ENCODE measurements at places on chromosomes 5 and 9.

- no peak for DNase-seq
These were observed 167.9 kb downstream of the ARHGEF28 start for GRCh38 chr5:73793911-73794310.

DNA sequence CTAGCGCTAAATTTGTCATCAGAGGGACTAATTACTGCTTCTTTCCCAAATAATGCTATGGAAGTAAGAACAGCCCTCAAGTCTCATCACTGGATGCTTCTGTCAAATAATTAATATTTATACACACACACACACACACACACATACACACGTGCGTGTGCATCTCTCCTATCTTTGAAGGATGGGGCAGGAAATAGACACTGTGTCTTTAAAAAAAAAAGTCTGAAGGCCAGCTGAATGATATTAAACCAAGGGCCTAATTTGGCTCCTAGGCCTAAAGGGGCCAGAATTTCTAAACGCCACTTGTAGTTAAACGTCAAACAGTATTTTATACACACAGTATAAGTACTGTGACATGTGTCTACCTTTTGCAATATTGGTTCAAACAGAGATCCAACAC, 3.3 kb downstream of the SLF1 start:
- no peak for DNase-seq

GRCh38 chr9:8115570-8115969, 316.0 kb upstream of the DMAC1 start:
- no peak for DNase-seq

GRCh38 chr5:73967347-73967746, 341.4 kb downstream of the ARHGEF28 start:
- DNase-seq, result no peak

- DNase-seq, result peak; percentile 6
These were observed 33.5 kb downstream of the TLX3 start for GRCh38 chr5:171342362-171343111.

DNA sequence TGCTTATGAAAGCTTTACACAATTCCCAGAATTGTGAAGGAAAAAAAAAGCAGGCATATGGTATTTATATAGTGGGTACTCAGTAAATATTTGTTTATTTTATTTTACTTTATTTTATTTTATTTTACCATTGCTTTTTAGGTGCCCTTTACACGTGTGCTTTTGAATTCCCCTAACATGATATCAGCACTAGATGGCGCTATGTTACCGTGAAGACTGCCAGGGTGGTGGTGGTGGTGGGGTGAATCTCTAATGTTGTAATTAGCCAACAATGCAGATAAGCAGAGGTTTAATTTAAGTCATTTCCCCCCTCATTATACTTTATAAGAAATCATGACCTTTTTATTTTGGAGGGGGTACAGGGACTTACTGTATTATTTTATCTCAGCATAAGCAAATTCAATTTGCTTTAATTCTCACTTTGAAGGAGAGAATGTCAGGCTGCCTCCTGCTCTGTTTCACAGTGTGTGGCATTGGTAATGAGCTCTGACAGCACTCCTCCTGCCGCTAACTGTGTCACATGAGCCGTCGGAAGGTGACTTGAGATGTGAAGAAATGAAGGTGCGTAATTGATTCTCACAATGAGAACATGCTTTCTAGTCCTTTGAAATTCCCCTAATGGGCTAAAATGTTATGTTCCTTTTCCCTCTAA, 165.6 kb downstream of the YTHDC2 start:
- no peak for DNase-seq

DNA sequence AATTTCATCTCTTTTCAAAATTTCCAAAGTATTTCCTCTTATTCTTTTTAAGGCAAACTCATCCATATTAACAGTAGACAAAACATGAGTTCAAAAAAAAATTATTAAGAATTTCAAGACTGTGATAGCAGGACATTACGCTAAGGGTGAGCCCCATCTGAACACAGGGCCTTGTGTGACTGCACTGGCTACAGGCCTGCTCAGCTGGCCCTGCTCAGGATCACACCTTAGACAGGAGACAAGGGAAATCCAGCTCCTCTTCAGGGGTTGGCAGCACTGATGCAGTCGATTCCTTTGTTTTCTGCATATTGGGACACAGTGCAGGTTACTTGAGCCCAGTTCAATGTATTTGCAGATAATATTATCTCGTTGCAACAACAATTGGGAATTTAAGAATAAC, 444.7 kb downstream of the PLK2 start:
- no peak for DNase-seq

DNA sequence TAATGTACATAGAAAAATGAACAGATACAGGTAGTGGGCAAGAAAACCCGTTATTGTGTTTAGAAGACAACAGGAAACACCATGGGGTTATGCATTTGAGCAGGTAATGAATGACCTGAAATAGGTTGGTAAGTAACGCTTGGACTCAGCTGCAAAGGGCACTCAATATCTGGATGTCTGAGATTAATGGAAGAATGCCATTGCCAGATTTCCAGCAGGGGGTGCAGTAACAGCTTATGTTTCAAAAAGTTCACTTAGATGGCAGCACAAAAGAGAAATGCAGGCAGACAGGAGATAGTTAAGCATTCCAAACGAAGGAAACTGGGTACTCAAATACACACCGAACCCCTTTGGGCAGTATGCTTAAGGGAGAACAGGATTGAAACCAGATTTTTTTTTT, 285.5 kb upstream of the VLDLR start:
- DNase-seq, result no peak

GRCh38 chr5:128052780-128053179, 30.8 kb upstream of the SLC12A2 start:
- no peak for DNase-seq

- DNase-seq, result no peak
These were observed 13.8 kb upstream of the CTSL start for GRCh38 chr9:87711857-87712800.
